Left lung (tissue), 14 donors: ENCODE measurements at places on chromosomes 2 and 18. TPM values are rescaled to one million over a fixed set of nuclear protein-coding genes. Genes with fewer than 3 reads are reported as not detected.

SULT1C2 gene
- 5.4 TPM for total RNA-seq

- no peaks in the 10 kb centered on the region for H3K4me1 ChIP-seq
- H3K36me3 ChIP-seq: no peaks in the 10 kb centered on the region
- no peak overlapping the region for H3K27ac ChIP-seq
- H3K27me3 ChIP-seq: no peaks in the 10 kb centered on the region
- H3K4me3 ChIP-seq: no peak overlapping the region
Observed at GRCh38 chr2:56784046-56784445, 600.3 kb downstream of the CCDC85A start.

- H3K27ac ChIP-seq: no peak overlapping the region
- H3K4me1 ChIP-seq: peaks cover 2% of the 10 kb centered on the region
- no peak for DNase-seq
Observed at GRCh38 chr2:12636837-12637581, 79.7 kb upstream of the TRIB2 start.

DNA sequence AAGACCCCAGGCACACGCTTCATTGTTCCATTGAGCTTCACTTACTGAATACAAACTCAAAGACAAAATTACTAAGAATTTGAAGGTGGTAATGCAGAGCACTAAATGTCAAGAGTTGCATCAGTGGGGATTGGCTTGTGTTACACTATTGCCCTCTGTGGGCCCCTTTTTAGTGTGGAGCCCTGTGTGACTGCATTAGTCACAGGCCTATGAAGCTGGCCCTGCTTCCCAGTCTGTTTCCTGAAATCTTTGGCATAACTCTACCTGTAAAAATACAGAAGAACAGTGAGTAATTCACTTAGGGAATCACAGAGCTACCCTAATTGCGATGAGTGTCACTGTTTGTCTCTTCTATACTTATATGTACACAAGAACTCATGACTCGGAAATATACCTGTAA, 40.0 kb upstream of the STPG4 start:
- no peak overlapping the region for H3K4me3 ChIP-seq
- peaks cover 30% of the 10 kb centered on the region for H3K4me1 ChIP-seq
- H3K27ac ChIP-seq: no peak overlapping the region
- no peak for DNase-seq

LIPG gene
- 26.0 TPM for total RNA-seq

DNA sequence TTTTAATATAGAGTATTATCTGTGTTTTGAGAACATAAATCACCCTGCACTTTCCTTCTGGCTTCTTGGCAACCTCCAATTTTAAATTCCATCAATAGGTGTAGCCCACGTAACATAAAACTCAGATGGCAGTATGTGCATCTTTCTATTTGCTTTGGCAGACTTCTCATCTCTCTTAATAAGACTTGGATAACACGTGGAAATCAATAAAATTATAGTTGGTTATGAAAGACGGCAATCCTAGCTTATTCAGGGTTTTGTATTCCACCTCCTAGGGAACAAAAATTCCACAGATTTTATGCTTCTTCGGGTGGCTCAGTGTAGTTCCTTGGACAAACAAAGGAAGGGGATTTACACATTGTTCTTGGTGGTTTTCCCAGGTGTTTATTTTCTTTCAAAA, 299.3 kb downstream of the RND3 start:
- no peaks in the 10 kb centered on the region for H3K36me3 ChIP-seq
- no peak overlapping the region for H3K27ac ChIP-seq
- DNase-seq: no peak
- no peaks in the 10 kb centered on the region for H3K27me3 ChIP-seq
- H3K4me3 ChIP-seq: no peak overlapping the region

ZEB2 gene
- total RNA-seq: 272 TPM

DNA sequence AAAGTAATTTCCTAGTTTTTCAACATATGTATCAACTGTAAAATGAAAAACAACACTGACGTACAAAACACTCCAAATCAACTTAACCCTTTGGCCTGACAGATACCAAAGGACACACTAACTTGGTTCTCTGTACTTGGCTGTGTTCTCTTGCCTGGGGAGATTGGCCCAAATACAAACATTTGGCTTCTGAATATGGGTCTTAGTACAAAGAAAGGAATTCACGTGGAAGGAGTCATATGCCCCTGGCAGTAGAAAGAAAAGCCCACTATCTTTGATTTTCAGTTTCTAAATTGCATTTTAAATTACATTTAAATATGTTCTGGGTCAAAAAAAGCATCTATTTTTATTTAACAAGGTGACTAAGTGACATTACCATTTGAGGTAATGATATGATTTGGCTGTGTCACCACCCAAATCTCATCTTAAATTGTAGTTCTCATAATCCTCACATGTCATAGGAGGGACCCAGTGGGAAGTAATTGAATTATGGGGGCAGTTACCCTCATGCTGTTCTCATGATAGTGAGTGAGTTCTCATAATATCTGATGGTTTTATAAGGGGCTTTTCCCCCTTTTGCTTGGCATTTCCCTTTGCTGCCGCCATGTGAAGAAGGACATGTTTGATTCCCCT, 153.6 kb upstream of the CCDC195 start:
- H3K27me3 ChIP-seq: no peaks in the 10 kb centered on the region
- no peaks in the 10 kb centered on the region for H3K36me3 ChIP-seq
- no peak overlapping the region for H3K27ac ChIP-seq
- H3K4me1 ChIP-seq: no peaks in the 10 kb centered on the region

DNA sequence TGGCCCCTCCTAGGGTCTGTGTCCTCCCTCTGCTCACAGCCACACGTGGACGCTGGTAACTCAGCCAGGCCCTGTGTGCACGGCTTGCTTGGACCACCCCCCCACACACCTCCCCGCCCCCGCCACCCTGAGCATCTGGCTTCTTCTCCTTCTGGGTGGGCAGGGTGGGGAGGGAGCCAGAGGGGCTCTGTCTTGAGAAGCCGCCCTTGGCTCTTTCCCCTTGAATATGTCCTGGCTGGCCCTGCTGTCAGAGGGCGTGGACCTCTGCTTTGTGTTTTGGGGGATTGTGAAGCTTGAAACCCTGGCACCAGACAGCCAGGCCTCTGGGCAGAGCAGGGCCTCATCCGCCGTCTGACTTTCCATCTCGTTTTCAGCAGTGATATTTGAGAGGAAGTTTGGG, 72.1 kb downstream of the GLI2 start:
- no peaks in the 10 kb centered on the region for H3K27me3 ChIP-seq
- DNase-seq: no peak
- H3K4me1 ChIP-seq: no peaks in the 10 kb centered on the region
- no peak overlapping the region for H3K27ac ChIP-seq
- no peaks in the 10 kb centered on the region for H3K36me3 ChIP-seq

- H3K4me3 ChIP-seq: no peak overlapping the region
- H3K36me3 ChIP-seq: no peaks in the 10 kb centered on the region
- no peaks in the 10 kb centered on the region for H3K27me3 ChIP-seq
- no peaks in the 10 kb centered on the region for H3K4me1 ChIP-seq
- no peak for DNase-seq
Observed at GRCh38 chr2:66772618-66773017, 337.7 kb downstream of the MEIS1 start.

DNA sequence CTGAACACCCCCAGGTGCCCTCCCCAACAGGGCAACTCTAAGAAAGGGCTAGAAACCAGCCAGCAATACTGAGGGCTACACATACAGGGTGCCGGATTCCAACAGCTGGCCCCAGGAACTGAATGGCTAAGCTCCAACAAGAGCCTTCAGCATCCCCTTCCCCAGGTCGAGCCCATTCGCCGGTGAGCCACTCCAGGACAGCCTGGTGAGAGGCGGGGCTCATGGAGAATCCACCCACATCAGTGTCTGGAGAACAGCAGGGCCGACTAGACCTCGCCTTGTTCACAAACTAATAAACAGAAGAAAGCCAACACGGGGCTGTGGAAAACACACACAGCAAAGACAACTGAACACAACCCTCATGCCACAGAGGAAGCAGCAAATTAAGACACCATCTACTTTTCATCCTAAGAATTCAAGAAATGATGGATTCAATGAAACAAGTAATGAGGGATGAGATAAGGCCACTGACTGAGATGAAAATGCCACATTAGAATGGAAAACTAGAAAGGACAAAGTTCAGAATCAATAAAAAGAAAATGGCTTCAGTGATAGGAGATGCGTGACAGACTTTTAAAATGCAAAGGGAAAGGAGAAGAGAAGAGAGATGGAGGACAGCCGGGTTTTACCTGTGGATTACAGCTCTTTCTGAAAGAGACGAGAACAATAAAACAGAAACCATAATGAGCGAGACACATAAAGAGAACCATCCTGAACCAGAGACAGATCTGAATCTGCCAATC, 8.2 kb downstream of the PER2 start:
- no peak for DNase-seq
- H3K27ac ChIP-seq: no peak overlapping the region
- H3K36me3 ChIP-seq: no peaks in the 10 kb centered on the region
- peaks cover 8% of the 10 kb centered on the region for H3K4me1 ChIP-seq
- no peaks in the 10 kb centered on the region for H3K27me3 ChIP-seq
- H3K4me3 ChIP-seq: no peak overlapping the region

DNA sequence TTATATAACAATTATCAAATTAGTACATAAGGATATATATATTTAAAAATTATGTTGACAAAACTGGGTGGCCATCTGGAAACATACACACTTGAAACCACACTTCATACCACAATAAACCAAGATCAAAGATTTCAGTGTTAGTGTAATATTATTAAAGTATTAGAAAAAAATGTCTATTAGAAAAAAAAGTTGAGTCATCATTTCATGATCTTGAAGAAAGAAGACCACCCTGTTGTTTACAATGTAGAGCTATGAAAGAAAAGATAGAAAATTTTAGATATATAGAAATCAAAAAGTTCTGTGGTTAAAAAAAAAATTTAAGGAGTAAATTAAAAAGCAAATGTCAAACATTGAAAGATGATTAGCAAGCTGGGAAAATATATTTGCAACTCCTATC, 224.5 kb upstream of the CDH20 start:
- no peaks in the 10 kb centered on the region for H3K4me1 ChIP-seq
- H3K4me3 ChIP-seq: no peak overlapping the region
- no peak for DNase-seq
- H3K36me3 ChIP-seq: no peaks in the 10 kb centered on the region
